ENCODE measurements at places on chromosomes 11 and 22.

- DNase-seq, result no peak
Measured at GRCh38 chr11:128643661-128644317, 50.1 kb upstream of the FLI1 start.

- no peak for DNase-seq
Measured at GRCh38 chr11:61168800-61169199, 7.6 kb upstream of the VPS37C start.

DNA sequence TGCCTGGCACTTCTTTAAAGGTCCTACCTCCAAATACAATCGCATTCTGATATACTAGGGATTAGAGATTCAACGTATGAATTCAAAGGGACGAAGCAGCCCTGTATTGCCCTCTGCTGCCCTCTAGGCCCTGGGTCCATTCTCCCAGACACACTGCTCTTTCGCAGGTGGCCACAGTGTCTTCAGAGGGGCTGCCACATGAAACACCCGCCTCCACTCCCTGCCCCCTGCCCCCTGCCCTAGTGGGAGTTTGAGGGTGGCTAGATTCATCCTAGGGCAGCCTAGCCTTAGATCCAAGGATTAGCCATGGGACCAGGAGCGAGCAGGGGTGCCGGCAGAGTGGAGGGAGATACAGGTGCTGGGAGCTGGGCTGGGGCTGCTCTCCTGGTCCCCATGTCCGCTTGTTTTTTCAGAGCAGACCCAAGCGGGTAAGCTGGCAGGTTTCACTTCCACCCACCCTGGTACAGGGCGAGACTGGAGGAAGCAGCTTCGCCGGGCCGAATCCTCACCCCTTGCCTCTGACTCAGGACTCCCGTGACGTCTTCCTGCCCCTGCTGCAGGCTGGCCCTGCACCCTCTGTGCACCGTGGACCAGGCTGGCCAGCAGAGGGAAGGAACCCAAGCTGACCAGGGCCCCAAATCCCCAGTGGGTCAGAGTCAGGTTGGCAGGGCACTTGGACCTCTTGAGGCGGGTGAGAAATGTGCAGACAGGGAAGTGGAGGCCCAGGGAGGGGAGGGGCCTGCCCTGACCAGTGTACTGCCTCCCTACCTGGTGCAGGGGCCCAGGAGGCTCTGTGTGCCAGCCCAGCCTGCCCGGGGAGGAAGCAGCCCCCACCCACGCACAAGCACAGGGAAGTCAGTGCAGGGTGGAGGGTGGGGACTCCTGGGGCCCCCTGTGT is 28.4 kb upstream of the HMOX1 start:
- DNase-seq, result no peak

- DNase-seq, result no peak
Measured at GRCh38 chr22:40857309-40857855, 434 bp downstream of the XPNPEP3 start.

GRCh38 chr11:73012121-73012863 is 129.8 kb downstream of the FCHSD2 start:
- DNase-seq, result no peak

- DNase-seq, result no peak
Measured at GRCh38 chr11:19727246-19727645, 14.6 kb downstream of the NAV2 start.

- no peak for DNase-seq
Measured at GRCh38 chr11:114298710-114299109, 2.5 kb downstream of the NNMT start.

DNA sequence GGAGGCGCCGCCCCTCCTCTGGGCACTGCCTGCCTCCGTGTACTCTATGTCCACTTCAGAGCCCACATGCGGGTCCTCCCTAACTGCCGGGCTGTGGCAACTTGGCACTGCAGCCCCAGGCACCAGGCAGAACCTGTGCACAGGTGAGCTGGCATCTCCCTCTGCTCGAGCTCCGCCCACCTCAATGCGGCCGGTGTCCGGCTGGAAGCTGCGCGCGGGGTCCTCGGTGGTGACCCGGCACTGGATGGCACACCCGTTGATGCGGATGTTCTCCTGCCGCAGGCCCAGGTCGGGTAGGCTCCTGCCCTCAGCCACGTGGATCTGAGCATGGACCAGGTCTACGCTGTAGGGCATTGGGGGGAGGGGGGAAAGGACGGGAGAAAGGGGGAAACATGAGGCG is 9.1 kb downstream of the LRFN4 start:
- DNase-seq, result no peak

- no peak for DNase-seq
Measured at GRCh38 chr11:101721270-101721669, 137.5 kb upstream of the TRPC6 start.

- no peak for DNase-seq
Measured at GRCh38 chr22:16955678-16956210, 52.3 kb downstream of the GAB4 start.

All from small intestine (tissue), 16 donors.